ENCODE measurements at places on chromosomes 12 and 14.

DNA sequence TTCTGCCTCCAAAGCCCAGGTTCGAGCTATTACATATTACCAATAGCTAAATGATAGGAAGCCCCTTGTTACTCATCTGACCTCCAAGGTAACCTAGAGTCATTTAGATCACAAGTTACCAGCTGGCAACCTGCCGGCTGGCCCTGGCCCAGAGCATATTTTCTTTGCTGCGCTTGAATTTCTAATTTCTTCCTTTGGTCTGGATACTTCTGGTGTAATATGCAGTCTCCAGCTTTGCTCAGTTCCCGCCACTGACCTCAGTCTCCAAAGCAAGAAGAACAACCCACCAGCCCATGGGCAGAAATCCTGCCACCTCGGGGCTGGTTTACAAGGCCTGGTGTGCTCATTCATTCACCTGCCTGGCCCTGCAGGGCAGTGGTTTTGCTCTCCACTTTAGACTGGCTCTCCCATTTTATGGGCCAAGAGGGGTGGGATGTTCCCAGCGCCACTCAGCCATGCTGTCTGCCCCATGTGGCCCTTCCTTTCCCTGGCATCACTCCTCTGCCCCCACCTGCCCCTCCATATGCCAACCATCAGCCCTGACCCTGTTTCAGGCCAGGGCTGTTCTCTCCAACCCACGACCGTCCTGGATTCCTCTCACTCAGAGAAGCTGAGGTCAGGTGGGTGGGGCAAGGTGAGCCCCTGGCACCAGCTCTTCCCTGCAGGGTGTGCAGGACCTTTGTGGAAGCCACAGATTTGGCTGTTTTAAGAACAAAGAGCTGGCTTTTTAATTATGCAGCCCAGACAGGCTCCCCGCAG, 76.0 kb downstream of the PRIMA1 start:
- DNase-seq, result no peak

DNA sequence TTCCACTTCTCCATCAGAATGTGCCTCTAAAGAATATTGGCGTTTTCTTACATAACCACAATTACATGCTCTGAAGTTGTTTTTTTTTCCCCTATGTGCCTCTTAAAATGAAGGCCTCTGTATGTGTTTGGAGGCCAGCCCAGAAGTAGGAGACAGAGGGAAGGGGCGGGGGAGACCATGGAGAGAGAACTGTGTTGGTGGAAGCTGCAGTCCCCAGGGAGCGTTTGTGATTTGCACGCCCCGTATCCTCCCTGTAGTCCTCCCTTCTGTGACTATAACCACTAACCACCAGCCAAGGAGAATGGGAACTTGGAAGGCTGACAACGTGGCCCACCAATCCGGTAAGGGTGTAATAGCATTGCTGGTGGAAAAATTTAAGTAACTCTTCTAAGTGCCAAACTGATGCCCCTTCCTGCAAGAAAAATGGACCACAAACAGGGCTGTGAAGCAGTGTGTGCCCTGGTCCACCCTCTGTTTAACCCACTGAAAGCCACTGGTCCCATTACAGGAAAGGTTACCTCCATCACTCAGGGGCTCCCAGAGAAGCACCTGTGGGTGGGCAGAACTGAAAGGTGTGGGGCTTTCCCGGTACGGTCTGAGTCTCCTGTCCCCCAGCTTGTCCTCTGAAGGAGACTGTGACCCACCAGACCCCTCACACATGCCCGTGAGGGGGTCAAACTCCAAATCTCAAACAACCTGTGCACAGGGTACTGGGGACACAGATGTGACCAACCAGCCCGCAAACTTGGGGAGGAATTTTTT, 36.8 kb downstream of the CCDC88C start:
- peak; percentile 93 for DNase-seq

GRCh38 chr14:21121122-21121521, 20.3 kb downstream of the TMEM253 start:
- DNase-seq, result no peak

- DNase-seq, result no peak
Measured at GRCh38 chr14:20841096-20841495, 38.5 kb upstream of the RNASE1 start.
